ENCODE measurements at places on chromosomes 4 and X.

DNA sequence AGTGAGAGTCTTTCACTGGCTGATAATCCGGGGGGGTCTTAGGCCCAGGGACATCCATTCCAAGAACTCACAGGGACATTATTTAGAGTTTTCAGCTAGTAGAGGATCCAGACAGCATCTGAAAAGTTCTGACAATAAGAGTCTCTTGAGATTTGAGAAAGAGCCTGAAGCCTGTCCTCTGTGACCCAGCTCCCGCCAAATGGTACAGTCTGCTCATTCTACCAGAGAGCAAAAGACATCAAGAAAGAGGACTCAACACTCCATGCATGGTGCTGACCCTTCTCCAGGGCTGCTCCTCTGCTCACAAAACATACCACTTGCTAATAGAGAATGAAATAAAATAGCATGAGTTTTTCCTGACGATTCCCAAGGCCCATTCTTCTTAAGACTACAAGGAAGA lies 162.0 kb downstream of the ATP10D start:
- DNase-seq = no peak

DNA sequence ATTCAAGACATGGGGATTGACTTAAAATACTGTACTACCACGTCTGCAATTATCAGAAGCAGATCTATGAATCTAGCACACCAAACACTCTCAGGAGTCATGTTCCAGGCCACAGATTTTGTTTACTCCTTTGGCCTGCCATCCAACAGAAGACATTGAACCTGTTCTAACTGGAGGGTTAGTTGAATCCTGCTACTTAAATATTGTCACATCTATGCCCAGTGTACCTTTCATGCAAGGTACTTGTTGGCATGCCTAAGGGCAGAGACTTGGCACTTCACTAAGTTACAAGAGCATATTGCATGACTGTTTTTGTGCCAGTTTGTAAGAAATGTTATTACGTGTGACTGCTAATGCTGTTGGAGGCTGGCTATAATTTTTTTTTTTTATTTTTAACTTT lies 126.9 kb upstream of the BCOR start:
- DNase-seq = no peak

DNA sequence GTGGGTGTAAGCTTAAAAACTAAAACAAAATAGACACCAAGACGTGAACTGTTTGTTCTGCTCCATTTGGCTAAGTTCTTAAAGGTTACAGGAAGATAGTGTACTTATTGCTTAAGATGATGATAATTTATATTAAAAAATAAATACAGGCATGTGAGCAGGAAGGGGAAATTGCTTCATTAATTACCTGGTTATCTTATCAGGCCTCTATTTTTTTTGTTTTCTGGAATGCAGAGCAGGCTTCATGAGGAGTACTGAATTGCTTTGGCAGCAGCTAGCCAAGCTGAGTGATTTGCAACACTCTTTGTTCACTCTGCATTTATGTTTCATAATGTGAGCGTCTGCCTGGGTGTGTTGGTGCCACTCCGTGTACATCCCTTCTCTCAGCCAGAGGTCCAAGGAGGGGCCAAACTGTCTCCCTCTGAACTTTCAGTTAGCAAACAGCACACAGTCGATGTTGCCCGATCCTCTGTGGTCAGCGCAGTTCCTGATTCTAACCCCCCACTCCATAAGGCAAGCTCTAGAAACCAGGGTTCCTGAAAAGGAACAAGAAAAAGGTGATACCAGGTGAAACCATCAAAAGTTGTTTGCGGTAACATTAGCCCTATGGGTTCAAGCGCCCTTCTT lies 348.2 kb downstream of the SPRY1 start:
- DNase-seq = no peak

GRCh38 chrX:42107495-42108488 lies 184.4 kb upstream of the CASK start:
- DNase-seq = no peak

DNA sequence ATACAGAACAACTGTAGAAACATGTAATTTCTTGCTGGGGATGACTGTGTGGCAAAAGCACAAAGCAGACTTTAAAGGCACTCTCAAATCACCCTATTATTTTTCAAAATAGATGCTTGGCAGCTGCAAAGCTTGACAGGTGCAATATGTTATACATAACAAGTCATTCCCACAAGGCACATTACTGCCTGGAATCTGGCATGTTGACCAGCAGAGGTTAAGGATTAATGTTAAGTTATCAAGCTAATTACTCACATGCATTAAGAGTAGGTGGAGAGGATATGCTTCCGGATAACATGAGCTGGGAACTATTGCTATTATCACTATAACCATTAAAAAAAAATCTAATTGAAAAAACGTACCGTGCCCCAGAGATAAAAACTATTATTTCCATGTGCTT lies 17.8 kb downstream of the ANOS1 start:
- no peak for DNase-seq

GRCh38 chrX:81348388-81348787 lies 146.5 kb downstream of the SH3BGRL start:
- DNase-seq = no peak

GRCh38 chr4:54067166-54067565 lies 2.8 kb upstream of the CHIC2 start:
- DNase-seq = no peak

GRCh38 chrX:46676399-46677356 lies 82.2 kb downstream of the SLC9A7 start:
- DNase-seq = no peak

DNA sequence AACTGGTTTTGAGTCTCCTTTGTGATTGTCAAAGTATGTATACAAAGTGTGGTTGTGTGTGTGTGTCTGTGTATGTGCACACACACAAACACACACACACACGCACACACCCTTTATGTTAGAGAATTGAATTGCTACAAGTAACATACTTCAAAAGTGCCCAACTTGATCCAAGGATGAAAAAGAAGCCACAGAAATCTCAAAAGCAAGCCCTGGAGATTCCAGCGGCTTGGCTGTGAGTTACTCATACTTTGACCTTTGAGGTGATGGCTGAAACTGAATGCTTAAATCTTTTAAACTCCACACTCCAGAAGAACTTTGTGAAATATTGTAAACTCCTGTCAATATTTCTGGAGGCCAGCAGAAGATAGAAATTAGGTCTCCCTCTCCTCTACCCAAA lies 168.4 kb upstream of the NRK start:
- DNase-seq = no peak

GRCh38 chr4:124537971-124538370 lies 174.6 kb downstream of the ANKRD50 start:
- DNase-seq = no peak

DNA sequence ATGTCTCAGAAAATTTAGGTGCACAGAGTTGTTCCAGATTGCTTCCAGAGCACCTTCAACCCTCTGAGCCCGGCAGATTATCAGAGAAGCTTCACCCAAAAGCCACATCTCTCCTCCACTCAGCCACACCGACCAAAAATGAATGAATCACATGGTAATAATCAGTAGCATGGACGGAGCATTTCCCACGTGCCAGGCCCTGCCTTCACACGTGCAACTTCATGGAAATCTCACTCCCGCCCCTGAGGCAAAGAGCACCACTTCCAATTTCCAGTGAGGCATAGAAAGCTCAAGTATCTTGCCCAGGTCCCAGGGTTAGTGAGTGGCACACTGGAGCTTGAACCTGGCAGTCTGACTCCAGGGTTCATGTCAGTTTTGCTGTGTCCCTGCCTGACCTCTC lies 56.5 kb downstream of the RELL1 start:
- DNase-seq = no peak

- no peak for DNase-seq
These were observed 470.9 kb upstream of the ADGRL3 start for GRCh38 chr4:60729194-60729593.

- no peak for DNase-seq
These were observed 907.7 kb downstream of the RAB28 start for GRCh38 chr4:12576409-12576808.

DNA sequence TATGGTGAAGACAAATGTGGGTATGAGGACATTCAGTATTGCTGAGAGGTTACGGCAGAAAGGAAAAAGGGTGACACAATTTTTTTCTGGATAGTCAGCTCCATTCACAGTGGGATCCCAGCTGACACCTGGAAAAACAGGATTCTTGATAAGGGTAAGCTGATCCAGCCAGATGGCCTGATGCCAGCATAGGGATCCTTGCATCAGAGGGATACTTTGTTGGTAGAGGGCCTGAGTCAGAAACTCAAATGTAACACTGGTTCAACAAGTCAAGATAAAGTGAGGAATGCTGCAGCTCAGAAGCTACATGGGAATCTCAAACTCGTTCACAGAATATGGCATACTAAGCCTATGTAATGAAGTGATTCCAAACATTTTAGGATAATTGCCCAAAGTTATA lies 726.7 kb downstream of the C4orf33 start:
- no peak for DNase-seq

DNA sequence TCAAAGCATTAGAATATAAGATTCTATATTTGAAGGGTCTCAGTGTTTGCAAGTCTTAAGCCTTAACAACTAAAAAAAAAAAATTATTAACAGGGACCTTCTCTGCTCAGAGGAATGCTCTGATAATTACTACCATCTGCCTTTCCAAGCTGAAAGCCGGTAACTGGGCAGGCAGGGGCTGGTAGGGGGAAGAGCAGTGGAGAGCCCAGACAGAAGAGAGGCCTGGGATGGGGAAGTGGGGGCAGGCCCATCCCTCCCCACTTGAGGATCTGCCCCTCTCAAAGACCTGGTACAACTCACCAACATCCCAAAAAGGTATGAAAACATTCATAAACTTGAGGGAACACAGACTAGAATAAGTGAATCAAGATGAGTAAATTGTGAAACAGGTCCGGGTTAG lies 113.9 kb downstream of the QDPR start:
- DNase-seq = no peak

GRCh38 chrX:15988661-15989603 lies 134.3 kb upstream of the AP1S2 start:
- DNase-seq = no peak

DNA sequence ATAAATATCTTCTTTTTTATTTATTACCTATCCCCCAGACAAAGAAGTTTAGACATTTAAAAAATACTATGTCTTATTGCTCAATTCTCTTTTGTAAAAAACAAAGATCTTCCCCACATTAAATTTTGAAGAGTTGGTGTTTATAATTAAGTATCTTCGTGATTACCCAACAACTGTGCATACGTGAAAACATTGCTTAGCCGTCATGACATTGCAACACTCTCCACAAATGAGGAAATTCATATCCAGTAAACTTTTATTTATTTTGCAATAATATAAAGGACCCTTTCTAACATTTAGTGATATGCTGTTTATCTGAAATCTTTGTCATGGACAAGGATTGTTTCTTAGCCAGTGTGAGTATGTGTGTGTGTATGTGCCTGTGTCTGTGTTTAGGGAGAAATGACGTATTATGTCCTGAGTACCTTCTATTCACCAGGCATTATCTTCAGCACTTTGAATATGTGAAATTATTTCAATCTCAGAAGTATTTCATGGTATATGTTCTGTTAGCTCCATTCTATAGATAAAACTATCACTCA lies 26.1 kb upstream of the EREG start:
- DNase-seq = no peak

GRCh38 chr4:115986573-115986972 lies 873.2 kb upstream of the NDST4 start:
- DNase-seq = no peak

All from activated CD8-positive, alpha-beta memory T cell treated with anti-CD3 and anti-CD28 coated beads for 4 hours (primary cell).